ENCODE measurements at places on chromosomes 13 and 19. TPM values are rescaled to one million over a fixed set of nuclear protein-coding genes. Genes with fewer than 3 reads are reported as not detected.

Gene KL
- 0.06 TPM for total RNA-seq

Gene PSENEN
- total RNA-seq: 263 TPM

Gene ACP7
- 0.03 TPM for total RNA-seq

Gene CYP4F11
- 4.4 TPM for total RNA-seq

Gene ZNF208
- total RNA-seq: not detected

Gene RXFP2
- total RNA-seq: not detected

Gene OR7A5
- not detected for total RNA-seq

Gene TUBB4A
- 8.1 TPM for total RNA-seq
